ENCODE measurements at places on chromosomes 5 and 9. TPM values are rescaled to one million over a fixed set of nuclear protein-coding genes. Genes with fewer than 3 reads are reported as not detected.

DNA sequence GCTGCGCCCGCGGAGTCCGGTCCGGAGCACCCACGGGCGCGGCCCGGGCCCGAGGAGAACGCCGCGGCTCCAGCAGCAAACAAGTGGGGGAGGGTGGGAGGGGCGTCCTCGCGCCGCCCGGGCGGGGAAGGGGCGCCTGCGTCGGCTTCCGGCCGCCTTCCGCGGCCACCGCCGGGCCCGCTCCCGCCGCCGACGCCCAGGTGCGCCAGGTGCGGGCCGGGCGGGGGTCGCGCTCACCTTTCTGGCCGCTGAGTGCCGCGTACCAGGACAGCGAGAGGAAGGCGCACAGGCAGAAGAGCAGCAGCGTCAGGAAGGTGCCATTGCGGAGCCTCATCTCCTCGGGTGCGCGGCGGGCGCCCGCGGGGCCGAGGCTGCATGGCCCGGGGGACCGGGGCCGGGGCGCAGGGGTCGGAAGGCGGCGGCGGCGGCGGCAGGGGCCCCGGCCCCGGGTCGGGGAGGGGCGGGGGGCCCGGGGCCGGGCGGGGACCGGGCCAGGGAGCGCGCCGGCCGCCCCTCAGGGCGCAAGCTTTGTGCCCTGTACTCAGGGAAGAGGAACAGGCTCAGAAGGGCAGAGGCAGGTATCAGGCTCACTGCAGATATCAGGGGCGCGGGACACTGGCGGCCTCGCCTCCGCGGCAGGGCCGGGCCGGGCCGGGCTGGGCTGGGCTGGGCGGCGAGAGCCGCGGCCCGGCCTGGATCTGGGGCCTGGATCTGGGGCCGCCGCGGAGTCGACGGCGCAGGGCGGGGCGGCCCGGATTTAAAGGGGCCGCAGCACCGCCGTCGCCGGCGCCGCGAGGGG is at the start of gene MGAT4B:
MGAT4B (minus strand) TSS at position 617 of the 799 bp plus-strand sequence; CDS start at position 334, 283 bp downstream.
- peak; percentile 89 for DNase-seq

PLAC8L1 gene
- total RNA-seq, result not detected

GRCh38 chr5:76325326-76325725 is 77.8 kb upstream of the IQGAP2 start:
- no peak for DNase-seq

RASEF gene
- 0.21 TPM for total RNA-seq

GRCh38 chr9:81112627-81113452 is 576.5 kb downstream of the TLE1 start:
- peak; percentile 58 for DNase-seq

- DNase-seq, result no peak
These were observed 8.2 kb upstream of the RUFY1 start for GRCh38 chr5:179542170-179542569.

- no peak for DNase-seq
These were observed 22.4 kb upstream of the PLPP1 start for GRCh38 chr5:55557123-55557522.

CCL19 gene
- not detected for total RNA-seq

DNA sequence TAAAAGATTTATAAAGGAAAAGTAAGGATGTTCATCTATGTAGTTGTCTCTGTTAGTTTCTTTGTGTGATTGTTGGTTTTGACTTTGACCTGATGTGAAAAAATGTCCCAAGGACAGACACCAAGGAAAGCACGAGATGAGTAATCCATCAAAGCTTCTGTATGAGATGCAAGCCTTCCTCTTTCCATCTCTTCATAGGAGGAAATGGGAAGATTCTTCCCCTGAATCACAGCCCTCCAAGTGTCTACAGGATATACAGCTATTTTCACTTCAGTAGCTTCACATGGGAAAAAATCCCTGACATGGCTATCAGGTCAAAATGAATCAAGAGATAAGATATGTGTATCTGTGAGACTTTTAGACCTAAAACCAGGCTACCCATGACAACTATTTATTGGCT is 29.0 kb upstream of the CEMIP2 start:
- DNase-seq, result no peak

THBS4 gene
- total RNA-seq, result 40.5 TPM

ASB6 gene
- 9.2 TPM for total RNA-seq

- no peak for DNase-seq
These were observed 83.4 kb downstream of the LIFR start for GRCh38 chr5:38473008-38473407.

DNA sequence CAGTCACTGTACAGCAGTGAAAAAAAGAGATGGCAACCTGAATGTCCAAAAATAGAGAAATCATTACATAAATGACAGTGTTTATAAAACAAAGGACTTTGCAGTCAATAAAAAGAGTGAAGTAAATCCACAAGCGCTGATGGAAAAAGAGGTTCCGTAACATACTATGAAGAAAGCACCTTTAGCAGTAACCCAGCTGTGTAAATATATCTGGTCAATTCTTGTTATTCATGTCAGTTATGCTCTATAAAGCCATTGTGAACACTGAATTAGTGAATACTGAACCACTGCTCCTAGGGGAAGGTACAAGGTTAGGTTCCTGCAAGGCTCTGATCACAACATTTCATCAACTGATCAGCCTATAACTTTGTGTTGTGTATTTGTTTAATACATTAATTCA is 39.5 kb downstream of the CCNJL start:
- no peak for DNase-seq
